Sigmoid colon (tissue), 7 donors: ENCODE measurements at places on chromosomes 5 and 9. TPM values are rescaled to one million over a fixed set of nuclear protein-coding genes. Genes with fewer than 3 reads are reported as not detected.

The ASTN2 gene
- 0.60 TPM for polyA plus RNA-seq

GRCh38 chr5:128469912-128470311 lies 68.1 kb downstream of the FBN2 start:
- H3K27me3 ChIP-seq: no peaks in the 10 kb centered on the region
- H3K4me3 ChIP-seq: no peak overlapping the region
- DNase-seq: no peak
- H3K27ac ChIP-seq: no peak overlapping the region

The DMRT3 gene
- not detected for polyA plus RNA-seq

DNA sequence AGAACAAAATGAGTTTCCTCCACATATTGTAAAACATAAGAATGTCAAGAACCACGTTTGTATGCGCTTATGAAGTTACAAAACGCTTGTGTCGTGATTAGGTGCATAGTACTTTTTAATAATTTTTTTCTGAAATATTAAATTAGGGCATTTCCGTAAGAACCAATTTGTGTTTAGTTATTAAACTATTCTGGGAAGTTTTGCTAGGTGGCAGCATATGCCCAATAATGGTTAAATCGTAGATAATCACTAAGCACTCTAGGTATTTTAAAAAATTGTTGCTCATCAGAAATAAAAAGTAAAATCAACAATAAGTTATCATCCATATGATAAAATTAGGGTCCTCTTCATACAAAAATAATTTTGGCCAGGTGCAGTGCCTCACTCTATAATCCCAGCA lies 5.4 kb downstream of the SRFBP1 start:
- H3K4me3 ChIP-seq: no peak overlapping the region
- H3K36me3 ChIP-seq: no peaks in the 10 kb centered on the region
- H3K4me1 ChIP-seq: peaks cover 47% of the 10 kb centered on the region
- DNase-seq: no peak

DNA sequence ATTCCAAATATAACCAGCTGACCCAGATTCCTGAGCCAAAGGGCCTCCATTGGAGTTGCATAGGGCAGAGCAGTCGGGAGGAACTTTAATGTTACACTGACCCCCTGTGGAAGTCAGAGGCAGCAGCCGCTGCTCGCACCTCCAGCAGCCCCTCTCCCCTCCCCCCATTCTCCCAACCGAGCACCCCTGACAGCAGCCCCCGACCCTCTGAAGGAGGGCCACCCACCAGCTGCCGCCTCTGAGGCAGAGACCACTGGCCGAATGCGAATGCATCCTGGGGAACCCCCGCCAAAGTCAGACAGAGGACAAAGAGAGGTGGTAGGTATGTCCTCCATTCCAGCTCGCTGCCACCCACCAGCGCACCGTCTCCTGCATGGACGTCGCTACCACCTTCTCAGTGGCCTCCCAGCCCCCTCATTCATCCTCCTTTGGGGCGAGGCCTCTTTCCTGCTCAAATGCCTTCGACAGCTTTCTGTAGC lies 231.0 kb downstream of the CDK5RAP2 start:
- no peaks in the 10 kb centered on the region for H3K36me3 ChIP-seq
- no peak overlapping the region for H3K4me3 ChIP-seq
- H3K27ac ChIP-seq: no peak overlapping the region
- no peaks in the 10 kb centered on the region for H3K27me3 ChIP-seq

- no peak for DNase-seq
- no peak overlapping the region for H3K27ac ChIP-seq
- H3K4me3 ChIP-seq: no peak overlapping the region
- no peaks in the 10 kb centered on the region for H3K4me1 ChIP-seq
These were observed 9.5 kb upstream of the QSOX2 start for GRCh38 chr9:136255166-136255538.

- H3K4me3 ChIP-seq: no peak overlapping the region
- no peak for DNase-seq
- H3K27me3 ChIP-seq: no peaks in the 10 kb centered on the region
These were observed 82.9 kb downstream of the CDO1 start for GRCh38 chr5:115733607-115734006.
